Skin of body (tissue), 3 donors: ENCODE measurements at places on chromosomes 3 and 15. TPM values are rescaled to one million over a fixed set of nuclear protein-coding genes. Genes with fewer than 3 reads are reported as not detected.

The SLC22A14 gene
- 0.30 TPM for total RNA-seq

The RHO gene
- not detected for total RNA-seq

The SERPINI2 gene
- total RNA-seq: not detected

The BFSP2 gene
- not detected for total RNA-seq

The OR4F6 gene
- not detected for total RNA-seq

The SLC27A2 gene
- total RNA-seq: 0.39 TPM

The TASOR gene
- total RNA-seq: 89.3 TPM

The GOLGA8J gene
- 0.30 TPM for total RNA-seq

The PPP1R14D gene
- total RNA-seq: not detected

The ECE2 gene
- total RNA-seq: not detected

The DGKG gene
- total RNA-seq: 2.9 TPM

The GABRG3 gene
- total RNA-seq: 0.89 TPM

The GRK7 gene
- 0.10 TPM for total RNA-seq

The CP gene
- total RNA-seq: 1.1 TPM

The FAM174B gene
- total RNA-seq: 16.2 TPM

The SNX22 gene
- total RNA-seq: 0.99 TPM

The CCDC39 gene
- total RNA-seq: not detected
